Activated CD8-positive, alpha-beta memory T cell treated with anti-CD3 and anti-CD28 coated beads for 4 hours (primary cell): ENCODE measurements at places on chromosomes 12 and 14.

DNA sequence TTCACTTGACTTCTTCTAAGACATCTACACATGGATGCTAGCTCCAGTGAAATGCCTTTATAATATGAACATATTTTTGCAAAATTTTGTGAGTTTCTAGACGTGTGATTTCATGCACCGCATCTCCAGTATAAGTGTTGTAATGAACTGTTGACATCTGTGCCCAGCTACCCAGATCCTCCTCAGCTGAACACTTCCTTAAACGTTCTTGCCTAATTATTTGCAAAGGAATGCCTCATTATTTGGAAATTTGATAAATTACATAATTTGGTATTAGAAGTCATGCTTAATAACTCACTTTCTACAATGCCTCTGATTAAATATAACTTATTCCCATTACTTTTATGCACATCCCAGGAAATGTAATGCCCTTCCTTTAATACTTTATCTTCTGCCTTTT is 14.0 kb downstream of the OR11G2 start:
- no peak for DNase-seq

GRCh38 chr12:114967151-114967550 is 283.2 kb upstream of the TBX3 start:
- DNase-seq = no peak

DNA sequence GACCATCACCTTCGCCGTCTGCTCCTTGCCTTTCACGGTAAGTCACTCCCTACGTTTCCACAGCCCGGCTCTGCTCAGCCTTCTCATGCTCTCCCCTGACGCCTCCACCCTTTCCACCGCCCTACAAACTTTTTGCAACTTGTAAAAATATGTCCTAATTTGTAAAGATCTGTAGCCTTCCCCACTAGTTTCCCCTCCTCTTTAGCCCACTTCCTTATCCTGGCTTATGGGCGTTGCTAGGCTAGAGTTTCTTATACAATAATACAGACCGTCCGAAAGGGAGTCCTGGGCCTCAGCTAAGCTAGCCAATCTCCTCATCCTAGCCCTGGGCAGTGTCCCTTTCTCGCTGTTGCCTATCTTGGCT is 1.2 kb downstream of the PTGER2 start:
- DNase-seq = no peak

GRCh38 chr12:78241446-78241845 is 410.8 kb downstream of the NAV3 start:
- no peak for DNase-seq

DNA sequence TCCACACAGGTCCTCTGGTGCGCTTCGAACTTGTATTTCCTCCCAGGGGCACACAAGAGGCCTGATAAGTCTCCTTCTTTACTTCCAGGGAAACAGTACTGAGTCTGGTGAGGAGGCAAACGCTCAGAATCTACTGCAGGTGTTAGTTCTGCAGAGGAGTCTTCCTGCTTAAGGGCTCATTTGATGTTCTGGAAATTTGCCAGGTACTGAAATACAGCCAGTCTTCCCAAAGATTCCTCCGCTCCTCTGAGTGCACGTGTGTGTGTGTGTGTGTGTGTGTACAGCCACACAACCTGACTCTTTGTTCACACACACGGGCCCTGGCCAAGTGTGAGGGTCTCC is 92.0 kb downstream of the FBXL14 start:
- DNase-seq = no peak
